NCI-H187 (cell line): ENCODE measurements at places on chromosomes 7 and 10.

DNA sequence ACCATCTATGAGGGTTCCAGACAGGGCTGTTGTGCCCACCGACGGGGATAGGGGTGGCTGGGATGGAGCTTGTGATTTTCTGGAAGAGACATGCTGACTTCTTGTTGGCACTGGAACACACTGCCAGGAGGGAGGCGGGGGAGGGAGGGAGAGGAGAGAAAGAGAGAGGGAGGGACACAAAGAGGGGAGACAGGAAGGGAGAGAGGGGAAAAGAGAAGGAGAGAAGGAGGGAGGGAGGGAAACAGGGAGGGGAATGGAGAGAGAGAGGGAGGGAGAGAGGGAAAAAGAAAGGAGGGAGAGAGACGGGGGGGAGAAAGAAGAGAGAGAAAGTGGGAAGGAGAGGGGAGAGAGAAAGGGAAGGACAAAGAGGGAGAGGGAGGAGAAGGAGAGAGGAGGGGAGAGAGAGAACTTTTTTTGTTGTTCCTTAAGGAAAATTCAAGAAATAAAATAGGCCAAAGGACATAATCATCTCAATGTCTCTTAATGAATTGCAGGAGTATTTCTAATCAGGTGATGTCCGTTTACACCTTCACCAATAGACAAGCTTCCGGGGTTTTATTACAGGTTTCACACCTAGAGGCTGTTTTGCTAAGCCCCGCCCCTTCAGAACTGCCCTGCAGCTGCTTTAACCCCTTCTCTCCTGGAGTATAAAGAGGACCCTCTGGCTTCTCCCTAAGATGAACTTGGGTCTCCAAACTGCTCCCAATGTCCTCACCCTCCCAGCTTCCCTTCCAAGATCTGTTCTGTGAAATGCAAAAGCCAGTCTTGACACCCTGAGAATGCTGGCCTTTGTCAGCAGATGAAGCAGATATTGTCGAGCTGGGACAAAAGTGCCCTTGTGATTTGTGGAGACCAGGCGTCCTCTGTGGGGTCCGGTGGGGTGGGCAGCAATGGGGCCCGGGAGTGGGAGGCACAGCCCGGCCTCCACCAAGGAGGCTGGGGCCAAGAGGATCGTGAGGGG is 82.0 kb upstream of the GTF2IRD1 start:
- DNase-seq, result no peak

DNA sequence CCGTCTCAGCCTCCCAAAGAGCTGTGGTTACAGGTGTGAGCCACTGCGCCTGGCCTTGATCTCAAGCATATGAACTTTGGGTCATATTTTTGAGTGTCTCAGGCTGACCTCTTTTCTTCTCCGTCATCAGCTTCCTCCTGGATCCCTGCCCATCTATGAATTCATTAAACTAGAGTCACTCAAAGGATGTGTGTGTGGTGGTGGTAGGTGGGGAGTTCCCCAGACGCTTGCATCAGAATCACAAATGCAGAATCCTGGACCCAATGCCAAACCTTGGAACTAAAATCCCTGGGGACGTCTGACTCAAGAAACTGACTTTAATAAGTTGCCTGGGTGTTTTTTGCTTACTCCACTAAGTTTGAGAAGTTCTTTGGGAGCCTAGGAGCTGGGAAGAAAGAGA is 6.7 kb upstream of the CREB5 start:
- no peak for DNase-seq

DNA sequence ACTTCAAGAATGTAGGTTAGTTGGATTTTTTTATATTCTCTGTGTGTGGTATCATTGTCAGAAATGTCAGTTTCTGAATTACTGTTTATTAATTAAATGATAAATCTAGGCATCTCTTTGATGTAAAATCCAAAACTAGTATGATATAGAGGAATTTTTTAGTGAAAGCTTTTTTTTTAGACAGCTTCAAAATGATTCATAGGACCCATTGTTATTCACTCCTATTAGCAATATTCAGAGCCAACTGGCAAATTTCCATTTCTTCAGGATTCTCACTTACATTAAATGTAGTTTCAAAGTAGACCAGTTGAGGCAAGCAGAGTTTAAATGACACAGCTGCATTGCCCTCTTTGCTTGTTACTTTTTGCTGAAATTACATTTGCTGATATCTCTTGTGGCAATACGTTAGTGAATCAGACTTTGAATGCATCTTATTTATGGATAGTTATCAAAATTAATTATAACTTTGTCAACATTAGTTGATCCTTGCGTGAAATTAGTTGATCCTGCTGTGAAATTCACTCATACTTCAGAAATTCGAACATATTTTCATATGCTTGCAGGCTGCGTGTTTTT is 20.3 kb downstream of the ZNF277 start:
- no peak for DNase-seq

DNA sequence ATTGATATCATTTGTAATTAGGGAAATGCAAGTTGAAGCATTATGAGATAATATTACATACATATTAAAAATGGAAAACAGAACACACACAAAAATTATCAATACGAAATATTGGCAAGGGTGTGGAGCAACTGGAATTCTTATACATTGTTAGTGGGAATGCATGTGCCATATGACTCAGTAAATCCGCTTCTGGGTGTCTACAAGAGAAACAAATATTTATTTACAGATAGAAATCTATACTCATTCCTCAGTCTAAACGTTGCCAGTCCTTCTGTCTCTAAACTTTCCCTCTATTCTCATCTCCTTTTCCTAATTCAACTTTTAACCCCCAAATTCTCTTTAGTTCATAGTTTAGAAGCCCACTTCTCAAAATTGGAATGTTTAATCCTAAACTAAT is 170.4 kb upstream of the LRRTM3 start:
- no peak for DNase-seq

- DNase-seq, result no peak
Observed at GRCh38 chr7:91295576-91295975, 31.3 kb downstream of the FZD1 start.

DNA sequence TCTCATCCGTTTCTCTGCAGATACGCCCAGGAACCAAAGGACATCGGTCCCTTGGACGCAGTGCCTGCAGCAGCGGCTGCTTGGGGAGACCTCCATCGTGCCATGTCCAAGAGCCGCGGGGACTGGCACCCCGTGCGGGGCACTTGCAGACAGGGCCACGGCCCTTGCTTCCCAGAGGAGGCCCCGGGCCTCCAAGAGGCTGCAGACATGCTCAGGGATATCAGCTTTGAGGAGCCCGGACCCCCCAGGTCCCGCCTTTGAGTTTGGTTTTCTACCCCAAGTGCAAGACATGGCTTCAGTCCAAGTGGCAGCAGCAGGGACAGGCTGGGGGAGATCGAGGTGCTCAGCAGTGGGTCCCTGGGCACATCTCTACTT is 279.6 kb downstream of the ELFN1 start:
- DNase-seq, result no peak

GRCh38 chr10:59281861-59282260 is 80.5 kb downstream of the FAM13C start:
- DNase-seq, result no peak

DNA sequence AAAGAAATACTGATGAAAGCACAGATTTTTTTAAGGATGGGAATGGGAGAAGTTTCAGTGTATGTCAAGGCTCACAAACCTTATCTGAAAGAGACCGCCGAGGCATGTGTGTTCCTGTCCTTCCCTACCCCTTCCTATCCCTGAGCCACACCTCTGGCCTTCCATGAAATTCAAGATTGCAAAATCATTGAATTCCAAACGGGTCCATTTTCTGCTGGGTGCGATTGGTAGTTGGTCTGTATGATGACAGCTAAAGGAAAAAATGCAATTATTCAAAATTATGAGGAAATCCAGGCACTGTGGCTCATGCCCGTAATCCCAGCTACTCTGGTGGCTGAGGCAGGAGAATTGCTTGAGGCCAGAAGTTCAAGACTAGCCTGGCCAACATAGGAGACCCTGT is 170.1 kb downstream of the ARHGAP12 start:
- no peak for DNase-seq

- no peak for DNase-seq
Observed at GRCh38 chr10:13792006-13792405, 205.2 kb downstream of the PRPF18 start.

DNA sequence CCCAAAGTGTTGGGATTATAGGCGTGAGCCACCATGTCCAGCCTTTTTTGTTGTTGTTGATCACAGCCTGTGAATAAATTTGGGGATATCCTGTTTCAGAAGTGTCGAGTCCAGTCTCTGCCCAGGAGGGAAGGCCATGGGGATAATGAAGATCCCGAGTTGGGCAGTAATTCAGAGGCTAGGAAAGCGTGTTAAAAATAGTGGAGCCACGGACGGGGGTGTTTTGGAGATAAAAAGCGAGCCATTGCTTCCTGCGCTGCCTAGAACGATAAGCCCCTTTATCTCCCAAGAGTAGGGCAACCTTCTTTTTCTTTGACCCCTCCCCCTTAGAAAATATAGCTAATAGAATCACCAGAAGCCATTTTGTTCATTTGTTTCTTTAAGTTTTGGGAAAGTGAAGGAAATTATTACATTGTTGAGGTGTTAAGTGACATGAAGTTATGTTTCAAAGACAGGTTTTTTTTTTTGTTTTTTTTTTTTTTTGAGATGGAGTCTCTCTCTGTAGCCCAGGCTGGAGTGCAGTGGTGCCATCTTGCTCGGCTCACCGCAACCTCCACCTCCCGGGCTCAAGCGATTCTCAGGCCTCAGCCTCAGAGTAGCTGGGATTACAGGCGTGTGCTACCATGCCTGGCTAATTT is 43.3 kb downstream of the IL15RA start:
- DNase-seq, result no peak

- DNase-seq, result no peak
Observed at GRCh38 chr10:71399946-71400345, 3.2 kb downstream of the CDH23 start.

DNA sequence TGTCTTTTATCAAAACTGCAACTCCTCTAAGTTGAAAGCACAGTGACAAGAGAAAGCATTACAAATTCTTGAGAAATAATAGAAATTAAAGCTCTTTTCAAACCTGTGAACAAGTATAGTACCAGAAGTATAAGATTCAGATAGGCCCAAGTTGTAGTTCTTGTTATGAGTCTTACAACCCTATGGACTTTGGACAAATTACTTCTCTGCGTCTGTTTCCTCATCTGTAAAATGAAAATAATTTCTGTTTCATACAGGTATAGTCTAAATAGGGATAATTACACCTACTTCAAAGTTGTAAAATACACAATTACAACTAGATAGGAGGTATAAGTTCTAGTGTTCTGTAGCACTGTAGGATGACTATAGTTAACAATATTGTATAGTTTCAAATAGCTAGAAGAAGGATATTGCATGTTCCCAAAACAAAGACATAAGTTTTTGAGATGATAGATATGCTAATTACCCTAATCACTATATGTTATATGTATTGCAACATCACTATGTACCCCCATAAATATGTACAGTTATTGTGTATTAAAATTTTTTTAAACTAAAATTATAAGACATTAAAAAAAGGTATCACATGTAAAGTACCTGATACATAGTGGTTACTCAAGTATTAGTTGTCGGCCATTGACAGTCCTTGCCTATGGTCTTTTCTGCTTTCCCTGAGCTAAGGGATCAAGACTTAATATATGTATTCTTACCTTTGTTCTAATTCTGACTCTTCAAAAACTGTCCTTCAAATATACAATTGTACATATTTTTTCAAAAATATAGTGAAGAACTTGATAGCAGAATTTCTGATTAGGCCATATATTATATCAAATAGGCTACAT is 1.8 kb upstream of the WASL start:
- DNase-seq, result no peak

DNA sequence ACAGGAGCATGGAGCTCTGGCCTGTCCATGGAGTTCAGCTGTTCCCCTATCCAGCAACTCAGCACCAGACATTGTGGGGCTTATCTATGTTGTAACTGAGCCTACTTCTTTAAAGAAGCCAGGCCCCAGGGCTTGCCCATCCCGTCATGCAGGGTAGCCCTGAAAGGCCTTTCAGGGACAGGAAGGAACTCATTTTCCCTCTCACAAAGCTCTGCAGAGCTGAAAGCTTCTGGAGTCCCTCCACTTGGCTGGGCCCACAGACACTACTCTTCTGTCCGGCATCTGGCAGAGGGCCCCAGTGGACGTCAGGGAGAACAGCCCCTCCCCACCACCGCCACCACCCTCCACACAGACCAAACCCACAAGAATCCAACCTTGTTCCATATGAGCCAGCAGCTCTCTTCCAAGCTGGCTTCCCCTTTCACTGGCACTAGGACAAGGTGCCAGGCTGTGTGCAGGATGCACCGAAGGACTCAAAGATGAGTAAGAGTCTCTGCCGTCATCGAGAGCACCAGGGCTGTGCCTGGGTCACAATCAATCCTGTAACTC is 33.1 kb downstream of the DENND2A start:
- DNase-seq, result no peak

GRCh38 chr7:95553939-95554338 is 42.4 kb downstream of the PDK4 start:
- DNase-seq, result no peak

- no peak for DNase-seq
Observed at GRCh38 chr10:46264336-46264735, 22.5 kb upstream of the ANTXRL start.

DNA sequence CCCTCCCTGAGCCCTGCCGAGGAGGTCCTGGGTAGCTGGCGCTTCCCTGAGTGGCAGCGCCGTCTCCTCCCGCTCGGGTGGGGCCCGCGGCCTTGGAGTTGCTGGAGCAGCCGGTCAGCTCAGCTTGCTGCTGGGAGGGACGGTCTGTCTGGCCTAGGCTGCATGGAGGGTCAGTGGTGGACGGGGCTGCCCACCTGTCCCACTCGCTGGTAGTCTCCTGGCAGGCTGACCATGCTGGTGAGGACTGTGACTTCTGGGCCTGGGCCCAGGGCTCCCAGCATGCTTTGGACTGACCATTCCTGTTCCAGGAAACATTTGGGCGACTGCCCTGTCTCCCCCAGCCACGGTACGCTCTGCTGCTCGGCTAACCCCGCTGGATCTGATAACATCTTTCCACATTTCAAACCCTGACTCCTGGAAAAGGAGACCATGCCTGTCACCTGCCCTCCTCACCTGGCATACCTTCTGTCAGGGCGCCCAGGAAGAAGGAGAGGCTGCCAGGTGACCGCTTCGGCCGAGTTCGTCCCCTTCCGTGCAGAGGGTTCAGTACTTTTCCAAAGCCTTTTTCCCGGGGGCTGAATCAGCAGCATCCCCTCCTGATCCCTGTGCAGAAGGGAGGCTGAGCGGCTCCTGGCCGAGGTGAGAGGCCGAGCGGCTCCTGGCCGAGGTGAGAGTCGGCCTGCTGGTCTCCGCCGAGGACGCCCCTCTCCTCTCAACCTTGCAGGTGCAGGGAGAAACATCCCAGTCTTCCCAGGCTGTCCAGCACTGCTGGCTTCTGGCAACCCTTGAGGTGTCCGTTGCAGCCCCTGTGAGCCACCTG is 43.4 kb downstream of the FAM20C start:
- DNase-seq, result no peak

DNA sequence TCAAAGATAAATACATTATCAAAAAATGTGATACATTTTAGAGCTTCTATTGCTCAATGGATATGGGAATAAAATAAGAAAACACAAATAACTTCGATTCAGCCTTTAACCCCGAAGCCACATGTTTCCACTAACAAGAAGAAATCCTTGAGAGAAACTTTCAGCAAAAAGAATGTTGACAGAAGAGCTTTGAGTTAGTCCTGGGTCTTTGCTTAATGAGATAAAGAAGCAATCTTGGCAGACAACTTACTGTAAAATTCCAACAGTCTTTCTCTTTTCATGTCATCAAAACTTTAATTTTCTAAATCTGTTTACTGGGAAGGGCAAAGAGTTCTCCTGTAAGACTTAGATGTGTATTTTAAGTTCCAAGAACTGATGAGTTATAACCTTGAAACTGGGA is 810.2 kb downstream of the CNTNAP2 start:
- no peak for DNase-seq

- no peak for DNase-seq
Observed at GRCh38 chr10:63210611-63211196, 77.6 kb downstream of the NRBF2 start.
